ENCODE measurements at places on chromosomes 3 and 15. TPM values are rescaled to one million over a fixed set of nuclear protein-coding genes. Genes with fewer than 3 reads are reported as not detected.

DNA sequence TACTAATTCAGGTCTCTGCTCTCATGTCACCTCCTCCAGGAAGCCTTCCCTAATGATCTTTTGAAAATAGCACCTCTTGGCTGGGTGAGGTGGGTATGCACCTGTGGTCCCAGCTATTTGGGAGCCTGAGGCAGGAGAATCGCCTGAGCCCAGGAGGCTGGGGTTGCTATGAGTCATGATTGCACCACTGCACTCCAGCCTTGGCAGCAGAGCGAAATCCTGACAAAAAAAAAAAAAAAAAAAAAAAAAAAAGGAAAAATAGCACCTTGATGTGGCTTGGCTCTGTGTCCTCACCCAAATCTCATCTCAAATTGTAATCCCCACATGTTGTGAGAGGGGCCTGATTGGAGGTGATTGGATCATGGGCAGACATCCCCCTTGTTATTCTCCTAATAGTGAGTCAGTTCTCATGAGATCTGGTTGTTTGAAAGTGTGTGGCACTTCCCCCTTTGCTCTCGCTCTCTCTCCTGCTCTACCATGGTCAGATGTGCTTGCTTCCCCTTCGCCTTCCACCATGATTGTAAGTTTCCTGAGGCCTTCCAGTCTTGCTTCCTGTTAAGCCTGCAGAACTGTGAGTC, 11.2 kb upstream of the RNU6-1 start:
- DNase-seq: no peak

DNA sequence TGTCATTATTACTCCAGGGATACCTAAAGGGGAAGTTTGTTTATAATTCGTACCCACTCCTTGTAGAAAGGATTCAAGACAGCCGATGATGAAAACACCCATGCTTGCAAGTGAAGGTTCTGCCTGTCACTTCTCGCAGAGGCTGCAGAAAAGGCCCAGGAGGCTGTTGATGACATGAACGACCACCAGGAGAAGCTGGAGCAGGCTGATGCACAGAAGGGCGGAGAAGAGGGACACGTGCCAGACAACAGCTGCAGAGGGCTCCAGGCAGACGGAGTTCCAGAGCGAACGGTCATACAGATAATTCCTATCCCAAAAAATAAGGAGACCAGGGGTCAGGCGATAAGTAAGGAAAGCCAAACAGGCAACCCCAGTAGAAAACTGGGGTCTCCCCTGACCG, 5.7 kb upstream of the DYNLT2B start:
- DNase-seq: no peak

DNA sequence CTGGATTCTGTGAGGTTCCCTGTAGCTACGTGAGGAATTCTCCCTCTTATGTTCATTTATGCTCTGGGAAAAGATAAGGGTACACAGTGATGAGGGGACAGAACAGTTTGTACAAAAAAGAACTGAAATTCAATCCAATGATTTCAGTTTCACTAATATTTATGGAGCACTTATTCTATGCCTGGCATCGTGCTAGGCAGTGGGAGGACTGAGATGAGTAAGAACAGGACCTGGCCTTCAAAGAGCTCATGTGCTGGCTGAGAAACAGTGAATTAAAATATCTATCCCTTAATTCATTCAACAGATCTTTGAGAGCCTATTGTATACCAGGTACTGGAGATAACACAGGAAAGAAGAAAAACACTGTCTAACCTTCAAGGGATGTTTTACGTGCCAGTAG, 22.2 kb downstream of the SSR3 start:
- no peak for DNase-seq

The MME gene
- total RNA-seq: 138 TPM

DNA sequence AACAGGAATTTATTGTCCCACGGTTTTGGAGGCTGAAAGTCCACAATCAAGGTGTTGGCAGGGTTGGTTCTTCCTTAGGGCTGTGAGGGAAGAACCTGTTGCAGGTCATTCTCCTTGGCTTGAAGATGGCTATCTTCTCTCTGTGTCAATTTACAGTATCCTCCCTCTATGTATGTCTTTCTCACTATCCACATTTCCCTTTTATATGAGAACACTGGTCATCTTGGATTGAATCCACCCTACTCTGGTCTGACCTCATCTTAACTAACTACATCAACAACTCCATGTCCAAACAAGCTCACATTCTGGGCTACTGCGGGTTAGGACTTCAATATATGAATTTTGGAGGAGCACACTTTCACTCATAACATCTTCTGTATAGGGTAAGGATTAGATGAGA, 61.9 kb downstream of the CLDN1 start:
- no peak for DNase-seq

The P2RY1 gene
- 4.3 TPM for total RNA-seq

The CERS3 gene
- not detected for total RNA-seq

- DNase-seq: no peak
Observed at GRCh38 chr3:48634661-48635221, 520 bp downstream of the SLC26A6 start.

DNA sequence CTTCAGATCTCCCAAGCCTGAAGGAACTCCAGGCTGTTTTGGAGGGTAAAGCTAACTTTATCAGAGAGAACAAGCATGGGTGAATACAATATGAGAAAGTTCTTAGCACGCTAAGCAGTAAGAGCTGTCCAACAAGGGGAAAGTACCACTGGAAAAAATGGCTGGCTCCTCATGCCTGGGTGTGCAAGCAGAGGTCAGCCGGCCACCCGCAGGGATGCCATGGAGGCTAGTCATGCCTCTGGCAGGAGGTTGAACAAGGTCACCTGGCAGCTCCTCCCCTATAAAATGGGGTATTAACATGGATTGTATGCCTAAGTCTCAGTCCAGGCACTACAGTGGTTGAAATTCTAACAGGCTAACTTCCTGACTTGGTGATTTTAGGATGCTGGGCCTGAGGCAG, 75.4 kb upstream of the SLC6A1 start:
- no peak for DNase-seq

GRCh38 chr3:14581334-14582044, 41.3 kb upstream of the GRIP2 start:
- no peak for DNase-seq

- no peak for DNase-seq
Observed at GRCh38 chr3:11481556-11481955, 162.2 kb downstream of the VGLL4 start.

DNA sequence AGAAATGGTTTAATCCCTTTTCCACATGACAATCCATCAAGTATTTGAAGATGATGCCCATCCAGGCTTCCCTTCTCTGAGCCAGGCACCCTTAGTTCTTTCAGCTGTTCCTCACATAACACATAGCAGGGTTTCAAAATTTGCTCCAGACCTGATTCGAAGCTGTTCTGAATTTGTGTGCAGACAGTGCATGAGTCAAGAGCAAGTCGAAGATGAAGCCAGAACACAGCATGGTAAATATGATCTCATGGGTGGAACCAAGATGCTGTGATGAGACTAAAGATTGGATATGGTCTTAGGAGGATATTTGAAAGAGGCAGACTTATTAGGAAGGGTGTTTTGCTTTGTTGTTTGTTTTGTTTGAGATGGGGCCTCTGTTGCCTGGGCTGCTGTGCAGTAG, 32.6 kb upstream of the PDE8A start:
- DNase-seq: no peak

DNA sequence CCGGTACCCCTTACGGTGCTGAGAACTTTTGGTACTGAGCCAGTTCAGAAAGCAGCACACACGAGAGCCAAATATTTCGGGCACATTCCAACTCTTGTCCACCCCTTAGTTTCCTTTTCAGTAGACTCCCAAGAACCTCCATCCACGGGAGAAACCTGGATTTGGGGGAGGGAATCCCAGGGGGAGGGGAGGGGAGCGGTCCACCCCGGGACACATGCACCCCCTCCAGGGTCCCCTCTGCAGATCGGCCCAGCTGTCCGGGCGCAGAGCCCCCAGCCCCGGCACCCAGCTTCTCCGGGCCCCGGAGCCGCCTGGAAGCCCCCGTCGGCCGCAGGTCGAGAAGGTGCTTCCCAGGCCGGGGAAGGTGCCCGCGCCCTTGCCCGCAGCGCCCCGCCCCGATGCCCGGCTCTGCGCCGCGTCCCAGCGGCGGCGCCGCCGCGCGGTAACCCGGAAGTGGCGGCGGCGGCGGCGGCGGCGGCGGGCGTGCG, 455 bp upstream of the ABHD17C start:
- DNase-seq: no peak

GRCh38 chr3:151142929-151143328, 57.5 kb downstream of the MED12L start:
- DNase-seq: no peak

The CCR9 gene
- total RNA-seq: not detected

The RGMA gene
- 16.5 TPM for total RNA-seq

DNA sequence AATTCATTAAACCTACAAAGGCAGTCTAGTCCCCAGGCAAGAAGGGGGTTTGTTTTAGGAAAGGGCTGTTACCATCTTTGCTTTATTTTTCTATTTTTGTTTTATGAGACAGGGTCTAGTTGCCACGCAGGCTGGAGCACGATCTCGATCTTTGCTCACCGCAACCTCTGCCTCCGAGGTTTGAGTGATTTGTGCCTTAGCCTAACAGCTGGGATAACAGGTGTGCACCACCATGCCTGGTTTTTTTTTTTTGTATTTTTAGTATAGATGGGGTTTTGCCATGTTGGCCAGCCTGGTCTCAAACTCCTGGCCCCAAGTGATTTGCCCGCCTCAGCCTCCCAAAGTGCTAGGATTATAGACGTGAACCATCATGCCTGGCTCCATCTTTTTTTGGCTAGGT, 4.9 kb downstream of the HIGD1A start:
- no peak for DNase-seq

DNA sequence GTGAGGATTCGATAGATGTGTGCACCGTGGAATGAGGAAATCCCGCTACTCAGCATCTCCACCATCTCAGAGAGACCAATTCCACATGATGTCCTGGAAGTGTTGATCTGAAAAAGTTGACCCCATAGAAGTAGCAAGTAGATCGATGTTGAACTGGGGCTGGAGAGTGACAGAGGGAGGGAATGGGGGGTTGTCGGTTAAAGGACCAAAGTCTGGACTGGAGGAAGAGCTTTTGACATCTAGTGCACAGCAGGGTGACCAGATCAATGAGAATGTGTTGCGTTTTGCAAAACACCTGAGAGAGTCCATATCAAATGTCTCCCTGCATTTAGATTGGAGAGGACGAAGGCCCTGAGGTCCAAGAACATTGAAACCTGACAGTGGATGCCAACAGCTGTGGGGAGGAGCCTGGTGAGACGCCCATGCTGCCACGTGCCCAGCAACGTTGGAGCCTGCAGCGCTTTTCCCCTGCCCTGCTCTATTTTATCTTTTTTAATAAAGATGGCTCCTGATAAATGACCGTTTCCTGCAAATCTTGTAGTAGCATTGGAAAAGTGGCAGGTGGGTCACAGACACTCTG, 30.1 kb upstream of the RPL32 start:
- DNase-seq: no peak

DNA sequence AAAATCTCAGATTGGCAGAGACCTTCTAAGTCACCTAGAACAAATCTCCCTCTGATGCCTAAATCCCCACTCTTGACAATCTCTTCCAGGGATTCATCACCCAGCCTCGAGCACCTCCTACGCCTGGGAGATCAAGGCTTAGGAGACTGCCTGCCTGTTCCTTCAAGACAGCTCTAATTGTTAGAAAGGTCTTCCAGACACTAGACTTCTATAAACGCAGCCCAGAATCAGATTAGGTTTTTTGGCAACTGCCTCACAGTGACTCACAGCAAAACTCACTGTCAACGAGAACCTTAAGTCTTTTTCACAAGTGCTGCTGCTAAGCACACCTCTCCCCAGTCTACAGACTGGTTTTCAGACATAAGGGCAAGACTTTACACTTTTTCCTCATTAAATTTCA, 23.1 kb downstream of the SRGAP3 start:
- DNase-seq: no peak

GRCh38 chr3:133663569-133664313, 2.0 kb upstream of the TOPBP1 start:
- no peak for DNase-seq

The AMIGO3 gene
- not detected for total RNA-seq

All from mesenteric fat pad (tissue), 1 donor.